Stimulated activated CD4-positive, alpha-beta T cell treated with anti-CD3 and anti-CD28 coated beads, TNF-alpha, amount 100 ng/mL, for 4 hours (primary cell): ENCODE measurements at places on chromosomes 5 and 9.

- DNase-seq: no peak
These were observed 34.6 kb upstream of the CCL21 start for GRCh38 chr9:34744295-34745221.

DNA sequence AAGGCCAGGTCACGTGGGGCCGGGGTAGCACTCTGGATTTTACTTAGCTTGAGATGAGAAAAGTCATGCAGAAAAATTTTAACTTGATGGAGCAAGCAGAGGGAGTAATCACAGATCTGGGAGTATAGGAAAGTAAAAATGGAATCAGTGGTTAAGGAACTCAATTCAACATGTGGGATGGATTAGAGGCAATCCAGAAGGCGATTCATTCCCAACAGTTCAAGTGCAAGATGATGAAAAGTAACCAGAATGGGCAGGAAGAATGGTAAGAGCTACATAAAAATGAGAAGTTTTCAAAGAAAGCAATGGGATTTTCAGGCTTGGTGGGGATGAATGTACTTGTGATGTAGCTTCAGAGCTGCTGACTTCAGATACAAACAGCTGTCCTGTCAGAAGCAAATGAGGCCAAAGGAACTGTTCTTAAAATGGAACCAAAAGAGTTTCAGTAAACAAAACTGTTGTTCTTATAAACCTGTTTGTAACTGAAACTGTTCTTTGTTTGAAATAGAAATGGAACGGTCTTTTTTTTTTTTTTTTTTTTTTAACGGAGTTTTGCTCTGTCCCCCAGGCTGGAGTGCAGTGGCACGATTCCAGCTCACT is 5.6 kb upstream of the SEC24A start:
- DNase-seq: no peak

GRCh38 chr9:135224286-135224877 is 136.9 kb downstream of the OLFM1 start:
- no peak for DNase-seq

- DNase-seq: no peak
These were observed 51.2 kb downstream of the IPPK start for GRCh38 chr9:92618633-92619225.

- DNase-seq: no peak
These were observed 12.8 kb downstream of the UGCG start for GRCh38 chr9:111909444-111909843.

DNA sequence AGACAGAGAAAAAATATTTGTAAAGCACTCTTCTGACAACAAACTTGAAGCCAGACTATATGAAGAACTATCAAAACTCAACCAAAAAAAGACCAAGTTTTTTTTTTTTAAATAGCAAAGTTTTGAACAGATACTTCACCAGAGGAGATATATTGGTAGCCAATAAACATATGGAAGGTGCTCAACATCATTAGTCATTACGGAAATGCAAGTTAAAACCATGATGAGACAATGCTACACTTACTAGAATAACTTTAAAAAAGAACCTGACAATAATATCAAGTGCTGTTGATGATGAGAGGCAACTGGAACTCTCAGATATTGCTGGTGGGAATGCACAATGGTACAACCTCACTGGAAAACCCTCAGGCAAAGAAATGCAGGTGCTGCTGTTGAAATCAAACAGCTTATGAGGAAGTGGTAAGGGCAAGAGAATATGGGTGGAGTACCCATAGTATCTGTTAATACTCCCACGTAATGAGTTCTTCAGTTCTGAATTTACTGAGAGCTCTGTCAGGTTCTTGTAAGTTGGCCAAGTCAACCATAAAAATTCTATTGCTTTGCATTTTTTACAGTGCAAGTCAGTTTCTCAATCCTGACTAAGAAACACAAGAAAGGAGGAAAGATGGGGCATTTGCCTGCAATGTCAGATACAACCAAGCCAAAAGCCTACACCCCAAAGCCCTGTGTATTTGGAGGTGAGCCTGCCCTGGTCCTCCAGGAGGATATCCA is 87.3 kb upstream of the GNAQ start:
- no peak for DNase-seq

DNA sequence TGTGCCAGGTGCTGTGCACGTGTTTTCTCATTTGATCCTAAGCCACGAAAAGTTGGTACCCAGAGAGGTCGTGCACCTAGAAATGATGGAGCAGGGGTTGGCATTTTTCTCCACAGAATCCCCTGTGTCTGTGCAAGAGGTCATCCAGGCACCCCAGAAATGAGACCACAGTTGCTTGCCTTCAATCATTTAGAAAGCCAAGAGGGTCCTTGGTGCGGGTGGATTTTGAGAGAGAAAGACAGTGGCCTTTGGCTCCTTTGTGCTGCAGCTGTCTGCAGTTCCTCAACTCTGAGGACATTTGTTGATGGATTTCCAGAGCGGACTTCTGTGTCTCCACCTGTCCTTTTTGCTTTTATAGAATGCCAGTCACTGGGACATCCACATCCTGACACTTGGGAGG is 33.8 kb upstream of the SPRY4 start:
- no peak for DNase-seq

DNA sequence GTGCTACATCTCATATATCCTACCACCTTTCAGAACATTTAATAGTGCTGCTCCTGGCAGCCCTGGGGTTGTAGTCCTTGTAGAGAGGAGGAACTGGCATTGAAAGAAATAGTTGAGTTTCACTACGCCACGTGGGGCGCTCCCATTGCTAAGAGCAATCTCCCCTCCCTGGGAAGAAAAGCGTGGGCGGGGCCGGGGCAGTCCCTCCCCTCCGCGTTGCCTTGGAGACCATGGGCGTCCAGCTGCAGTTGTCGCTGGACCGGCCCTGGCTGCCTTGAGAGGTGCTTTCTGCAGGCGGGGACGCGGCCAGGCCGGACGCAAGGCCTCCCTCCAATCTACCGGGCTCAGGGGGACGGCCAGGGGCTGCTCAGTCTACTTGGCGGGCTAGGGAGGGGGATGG is 368 bp upstream of the CCDC180 start:
- DNase-seq: no peak

GRCh38 chr5:177368869-177369644 is 11.3 kb downstream of the RGS14 start:
- DNase-seq: no peak

DNA sequence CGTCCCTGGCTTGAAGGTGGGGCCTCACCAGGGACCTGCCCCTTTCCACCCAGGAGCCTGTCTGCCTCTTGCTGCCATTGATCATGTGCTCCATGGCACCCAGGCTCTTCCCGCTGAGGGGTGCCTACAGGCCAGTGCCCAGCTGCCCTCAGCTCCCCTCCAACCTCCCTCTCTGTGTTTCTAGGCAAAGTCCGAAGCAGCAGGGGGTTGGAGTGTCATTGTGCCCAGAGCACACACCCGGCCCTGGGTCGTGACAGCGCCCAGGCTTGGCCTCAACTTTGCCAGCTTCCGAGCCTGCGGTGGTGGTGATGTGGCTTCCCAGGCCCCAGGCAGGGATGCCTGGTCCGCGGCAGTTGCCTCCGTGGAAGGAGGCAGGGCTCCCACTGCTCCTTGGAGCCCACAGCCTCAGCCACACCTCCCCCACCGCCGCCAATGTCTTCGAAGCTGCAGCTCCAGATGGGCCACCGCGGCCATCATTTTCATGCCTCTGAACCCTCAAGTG is 52.4 kb downstream of the GTF3C4 start:
- DNase-seq: no peak

DNA sequence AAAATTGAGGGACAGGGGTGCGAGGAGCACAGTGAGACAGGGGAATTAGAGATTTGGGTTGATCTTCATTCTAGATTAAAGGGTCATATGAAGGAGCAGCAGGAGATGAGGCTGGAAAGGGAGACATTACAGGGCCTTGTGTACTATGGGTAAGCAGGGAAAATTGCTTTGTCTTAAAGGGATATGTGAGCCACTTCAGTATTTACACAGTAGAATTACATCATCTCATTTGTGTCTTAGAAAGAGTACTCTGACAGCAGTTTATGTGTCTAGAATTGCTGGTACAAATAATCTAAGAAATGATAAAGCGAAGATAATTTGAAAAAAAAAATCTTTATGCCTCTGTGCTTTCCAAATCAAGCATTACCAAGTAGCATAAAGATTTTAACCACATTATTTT is 287.0 kb upstream of the ARRDC3 start:
- DNase-seq: no peak

GRCh38 chr5:152689250-152689711 is 284.2 kb upstream of the NMUR2 start:
- DNase-seq: no peak

- DNase-seq: no peak
These were observed 9.2 kb downstream of the NR5A1 start for GRCh38 chr9:124498040-124498439.

GRCh38 chr5:68139611-68140441 is 75.7 kb upstream of the PIK3R1 start:
- no peak for DNase-seq

- DNase-seq: no peak
These were observed 25.5 kb upstream of the KCNIP1 start for GRCh38 chr5:170478306-170478705.

DNA sequence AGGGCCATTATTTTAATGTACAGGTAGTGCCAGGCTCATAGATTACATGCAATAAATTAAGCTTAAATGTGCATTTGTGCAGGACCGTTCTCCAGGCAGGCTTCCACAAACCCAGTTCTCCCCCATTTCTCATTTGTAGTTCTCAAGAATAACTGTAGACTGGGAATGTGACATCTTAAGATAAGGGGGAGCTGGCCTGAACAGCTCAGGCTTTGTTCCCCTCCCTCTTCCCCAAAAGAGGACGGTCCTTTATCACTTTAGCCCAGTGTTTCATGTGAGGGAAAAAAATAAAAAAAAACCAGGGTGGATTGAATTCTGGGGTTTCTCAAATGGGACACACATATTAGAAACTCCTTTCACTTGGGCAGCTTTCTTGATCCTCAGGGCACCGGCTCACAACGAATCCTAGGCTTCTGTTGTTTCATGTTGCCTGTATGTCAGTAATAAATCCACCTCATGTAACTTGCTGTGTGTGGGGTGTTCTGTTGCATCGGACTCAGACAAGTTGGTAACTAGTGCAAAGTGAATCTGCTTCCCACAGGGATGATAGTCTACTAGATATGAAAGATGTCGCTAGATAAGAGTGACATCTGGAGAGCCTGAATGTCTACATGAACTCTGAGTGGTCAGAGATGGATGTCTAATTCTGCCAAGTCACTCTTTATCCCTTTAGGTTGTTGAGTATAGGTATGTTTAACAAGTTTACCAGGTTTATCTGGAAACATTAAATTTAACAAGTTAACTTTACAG is 2030.6 kb upstream of the NUDT12 start:
- no peak for DNase-seq

GRCh38 chr9:134391319-134392231 is 65.3 kb downstream of the RXRA start:
- peak; percentile 44 for DNase-seq
